ENCODE measurements at places on chromosomes 5 and 9.

DNA sequence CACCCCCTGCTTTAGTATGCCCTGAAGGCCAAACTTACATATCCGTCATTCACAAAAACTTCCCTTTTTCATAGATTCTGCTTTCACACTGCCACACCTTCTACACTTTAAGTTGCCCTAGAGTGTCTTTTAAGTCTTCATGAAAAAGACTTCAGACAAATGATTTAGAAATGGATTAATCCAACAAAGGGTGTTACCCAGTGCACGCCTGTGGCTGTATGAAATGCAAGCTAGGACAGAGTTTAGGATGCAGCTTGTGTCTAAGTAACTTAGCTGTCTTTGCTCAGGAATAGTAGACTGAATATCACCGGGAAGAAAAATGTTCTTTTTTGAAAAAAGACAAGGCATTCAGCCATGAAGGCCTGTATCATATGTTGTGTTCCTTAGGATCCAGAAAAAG is 210.0 kb downstream of the MPDZ start:
- no peak for DNase-seq

GRCh38 chr9:36036253-36036779 is 397 bp upstream of the RECK start:
- no peak for DNase-seq

GRCh38 chr9:112615584-112616266 is 102.2 kb downstream of the INIP start:
- DNase-seq, result no peak

GRCh38 chr5:117133198-117133597 is 558.6 kb upstream of the SEMA6A start:
- no peak for DNase-seq

GRCh38 chr5:170546282-170546681 is 42.5 kb downstream of the KCNIP1 start:
- DNase-seq, result no peak

DNA sequence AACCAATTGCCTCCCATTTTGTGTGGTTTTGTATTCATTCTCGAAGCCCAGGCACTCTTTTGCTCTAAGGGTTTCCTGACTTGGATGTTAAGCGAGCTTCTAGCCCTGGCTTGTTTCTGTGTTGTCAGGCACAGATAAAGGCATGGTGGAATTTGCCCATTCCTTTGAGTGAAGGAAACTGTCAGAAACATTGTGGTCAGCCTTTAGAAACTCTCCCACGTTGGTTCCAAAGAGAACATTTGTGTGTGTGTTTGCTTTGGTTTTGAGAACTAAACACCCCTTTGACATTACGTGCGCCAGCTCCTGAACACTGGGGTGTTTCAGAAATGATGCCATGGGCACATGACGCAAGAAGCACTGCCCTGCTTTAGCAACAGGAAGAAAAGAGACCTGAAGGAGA is 320.9 kb downstream of the NTRK2 start:
- no peak for DNase-seq

DNA sequence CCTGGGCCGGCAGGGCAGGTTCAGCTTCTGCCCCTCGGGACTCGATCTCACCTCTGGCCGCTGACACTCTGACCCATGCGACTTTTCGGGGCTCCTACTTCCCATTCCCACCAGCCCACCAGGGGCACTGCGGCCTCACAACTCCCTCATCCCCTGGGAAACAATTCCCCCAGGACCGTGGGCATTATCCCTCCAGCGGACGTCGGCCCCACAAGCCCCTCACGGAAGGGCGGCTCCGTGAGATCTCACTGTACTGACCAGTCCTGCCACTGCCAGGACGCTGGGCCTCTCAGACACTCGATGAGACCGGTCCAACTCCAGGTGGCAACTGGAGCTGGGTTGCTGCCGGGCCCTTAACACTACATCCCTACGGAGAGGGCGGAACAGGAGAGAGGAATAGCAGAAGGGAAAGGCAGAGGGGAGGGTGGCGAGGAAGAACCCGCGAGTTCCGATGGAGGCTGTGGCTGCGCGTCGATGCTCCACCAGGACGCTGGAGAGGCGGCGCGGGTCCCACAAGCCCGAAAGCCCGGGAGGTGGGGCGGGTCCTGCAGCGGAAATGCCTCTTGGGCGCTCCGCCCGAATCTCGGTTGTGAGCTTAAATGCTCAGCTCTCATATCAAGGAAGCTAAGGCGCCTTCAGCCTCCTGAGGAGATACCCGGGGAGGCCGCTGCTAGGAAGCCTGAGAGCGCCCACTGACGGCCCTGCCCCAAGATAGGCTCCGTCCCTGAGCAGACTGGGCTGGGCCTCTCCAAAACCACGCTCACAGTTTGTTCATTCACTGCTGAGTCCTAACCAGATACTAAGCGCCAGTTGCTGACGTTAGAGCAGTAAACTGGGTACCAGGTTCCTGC is 36.3 kb downstream of the VCP start:
- DNase-seq, result peak; percentile 18

Data from stimulated activated CD4-positive, alpha-beta T cell treated with anti-CD3 and anti-CD28 coated beads, Interleukin-15, amount 100 ng/mL, for 1 hour (primary cell).